ENCODE measurements at places on chromosomes 1 and 21. TPM values are rescaled to one million over a fixed set of nuclear protein-coding genes. Genes with fewer than 3 reads are reported as not detected.

Gene MYOC
- 0.17 TPM for polyA plus RNA-seq

Gene KLHDC9
- 16.6 TPM for polyA plus RNA-seq

- no peak for DNase-seq
These were observed at the start of gene WNT3A for GRCh38 chr1:228006786-228007048. WNT3A (plus strand) TSS chr1:228006998; CDS start chr1:228007129, 131 bp downstream.

- DNase-seq = no peak
These were observed 96.6 kb downstream of the DISC1 start for GRCh38 chr1:231723146-231723545.

DNA sequence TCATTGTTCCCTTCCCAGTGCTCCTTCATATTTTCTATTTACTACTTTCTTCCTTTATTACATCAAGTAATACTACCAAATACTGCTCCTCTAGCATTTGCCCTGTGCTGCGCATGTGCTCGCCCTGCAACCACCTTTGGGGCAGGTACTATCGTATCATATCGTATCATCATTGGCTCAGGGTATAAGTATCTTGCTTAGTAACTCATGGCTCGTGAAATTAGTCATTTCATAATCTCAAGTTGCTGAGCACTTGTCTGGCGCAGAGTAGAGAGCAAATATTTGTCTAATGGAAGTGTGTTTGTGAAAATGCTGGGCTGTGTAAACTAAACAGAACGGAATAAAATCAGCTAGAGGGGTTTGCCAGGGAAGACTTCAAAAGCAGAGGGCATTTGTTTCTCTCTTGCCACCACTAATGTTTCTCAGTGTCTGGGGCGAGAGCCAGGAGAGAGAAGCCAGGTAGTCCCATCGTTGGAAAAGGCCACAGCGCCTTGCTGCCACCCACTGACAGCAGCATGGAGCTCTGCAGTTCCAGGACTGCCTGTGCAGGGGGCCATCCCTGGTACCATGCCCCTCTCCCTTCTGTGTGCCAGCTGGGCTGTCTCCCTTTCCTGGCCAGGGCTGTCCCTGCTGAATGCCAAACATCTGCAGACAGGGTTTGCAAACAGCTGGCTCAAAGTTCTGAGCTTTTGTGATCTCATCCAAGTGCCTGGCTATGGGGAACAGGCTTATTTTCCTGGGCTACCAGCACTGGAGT is 20.0 kb upstream of the CPT2 start:
- DNase-seq = no peak
